ENCODE measurements at places on chromosomes 4 and X.

- DNase-seq: no peak
Measured at GRCh38 chrX:78708262-78708661, 39.3 kb upstream of the LPAR4 start.

GRCh38 chrX:27995611-27996010 is 14.4 kb upstream of the DCAF8L1 start:
- no peak for DNase-seq

GRCh38 chrX:135713795-135714194 is 356 bp downstream of the CT45A1 start:
- DNase-seq: no peak

GRCh38 chr4:128527946-128528576 is 240.4 kb upstream of the PGRMC2 start:
- DNase-seq: no peak

DNA sequence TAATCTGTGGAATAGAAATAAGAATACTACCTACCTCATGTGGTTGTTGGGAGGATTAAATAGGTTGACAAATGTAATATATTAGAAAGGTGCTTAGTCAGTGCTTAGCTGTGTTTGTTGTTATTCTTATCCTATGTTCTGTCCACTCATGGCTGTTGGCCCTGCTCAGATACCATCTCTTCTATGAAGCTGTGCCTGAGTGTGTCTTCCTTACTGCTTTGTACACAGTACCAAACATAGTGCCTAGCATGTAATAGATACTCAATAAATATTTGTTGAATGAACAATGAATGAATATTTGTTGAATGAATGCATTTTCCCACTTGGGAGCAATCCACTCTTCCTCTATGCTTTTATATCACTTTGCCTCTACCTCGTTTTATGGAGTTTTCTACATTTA is 57.2 kb downstream of the NHS start:
- DNase-seq: no peak
